ENCODE measurements at places on chromosomes 6 and 20. TPM values are rescaled to one million over a fixed set of nuclear protein-coding genes. Genes with fewer than 3 reads are reported as not detected.

Gene ZSCAN31
- total RNA-seq: 1.8 TPM

Gene UBE2V1
- 35.6 TPM for total RNA-seq

Gene DDX39B
- total RNA-seq: 273 TPM

Gene TOX2
- 2.1 TPM for total RNA-seq

Gene WFDC10B
- total RNA-seq: not detected

Gene PLCB4
- total RNA-seq: 2.7 TPM

Gene IPCEF1
- not detected for total RNA-seq

Gene ADAT2
- total RNA-seq: 6.2 TPM

Gene HLA-DOB
- 0.18 TPM for total RNA-seq

Gene GDAP1L1
- not detected for total RNA-seq

Gene RIMS1
- 0.89 TPM for total RNA-seq

Gene LBP
- total RNA-seq: not detected

Gene SLC17A9
- 28.8 TPM for total RNA-seq

Gene INSM1
- not detected for total RNA-seq

Gene TNFRSF6B
- 95.5 TPM for total RNA-seq

Gene RARS2
- 48.9 TPM for total RNA-seq

Gene COL10A1
- total RNA-seq: 0.05 TPM

Gene TFAP2A
- not detected for total RNA-seq

Gene SYCP2L
- total RNA-seq: 0.59 TPM

Gene DUSP15
- total RNA-seq: not detected
